ENCODE measurements at places on chromosomes 5 and 9. TPM values are rescaled to one million over a fixed set of nuclear protein-coding genes. Genes with fewer than 3 reads are reported as not detected.

DNA sequence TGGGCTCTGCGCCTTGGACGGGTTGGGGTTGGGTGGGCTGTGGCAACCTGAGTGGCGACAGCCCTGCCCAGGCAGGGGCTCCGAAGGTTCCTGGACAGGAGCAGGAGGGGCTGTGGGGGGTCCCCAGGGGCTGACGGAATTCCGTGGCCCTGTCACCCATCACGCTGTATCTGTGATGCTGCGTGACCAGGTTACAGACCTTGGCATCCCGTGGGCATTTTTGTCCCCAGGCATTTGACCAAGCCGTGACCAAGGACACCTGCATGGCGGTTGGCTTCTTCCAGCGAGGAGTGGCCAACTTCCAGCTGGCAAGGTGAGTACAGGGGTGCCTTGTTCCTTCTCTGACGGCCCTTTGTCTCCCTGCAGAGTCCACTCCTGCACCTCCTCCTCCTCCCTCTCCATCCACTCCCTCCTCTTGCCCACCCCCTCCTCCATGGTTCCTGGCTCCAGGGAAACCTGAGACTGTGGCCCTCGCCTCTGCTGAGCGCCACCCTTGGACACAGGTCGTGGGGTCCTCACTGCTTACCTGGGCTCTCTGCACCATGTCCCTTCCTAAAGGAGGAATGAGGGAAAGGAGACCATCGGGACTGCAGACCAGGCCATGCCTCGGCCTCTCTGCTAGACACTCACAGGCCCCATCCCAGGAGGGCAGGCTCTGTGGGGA is 3.0 kb downstream of the NOXA1 start:
- no peaks in the 10 kb centered on the region for H3K36me3 ChIP-seq
- DNase-seq = no peak
- H3K27me3 ChIP-seq = no peaks in the 10 kb centered on the region
- no peak overlapping the region for H3K4me3 ChIP-seq

The CNOT8 gene
- total RNA-seq = 46.3 TPM

The PAEP gene
- not detected for total RNA-seq

The LHX3 gene
- total RNA-seq = not detected

The SNAPC4 gene
- total RNA-seq = 22.2 TPM
